ENCODE measurements at places on chromosomes 5 and 9.

- DNase-seq: no peak
Measured at GRCh38 chr5:124342986-124343385, 403.5 kb downstream of the ZNF608 start.

GRCh38 chr9:94808926-94809700, 82.6 kb downstream of the AOPEP start:
- DNase-seq: no peak

DNA sequence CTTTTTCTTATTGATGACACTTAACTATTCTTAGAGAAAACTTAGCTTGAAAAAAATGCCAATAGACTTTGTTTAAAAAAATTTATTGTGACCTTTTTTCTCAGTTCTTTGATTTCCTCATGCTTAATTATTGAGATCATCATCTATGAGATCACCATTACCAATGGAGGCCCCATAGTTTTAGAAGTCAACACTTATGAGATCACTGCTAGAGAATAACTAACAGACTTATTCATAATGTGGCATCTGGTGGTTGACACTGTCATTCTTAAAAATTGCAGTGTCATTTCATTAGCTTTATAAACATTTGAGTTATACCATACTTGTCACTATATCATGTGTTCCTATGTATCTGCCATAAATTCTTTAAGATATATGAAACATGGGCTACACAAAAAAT, 14.9 kb upstream of the FEM1C start:
- DNase-seq: no peak

GRCh38 chr9:134617836-134618162, 23.8 kb upstream of the COL5A1 start:
- no peak for DNase-seq

DNA sequence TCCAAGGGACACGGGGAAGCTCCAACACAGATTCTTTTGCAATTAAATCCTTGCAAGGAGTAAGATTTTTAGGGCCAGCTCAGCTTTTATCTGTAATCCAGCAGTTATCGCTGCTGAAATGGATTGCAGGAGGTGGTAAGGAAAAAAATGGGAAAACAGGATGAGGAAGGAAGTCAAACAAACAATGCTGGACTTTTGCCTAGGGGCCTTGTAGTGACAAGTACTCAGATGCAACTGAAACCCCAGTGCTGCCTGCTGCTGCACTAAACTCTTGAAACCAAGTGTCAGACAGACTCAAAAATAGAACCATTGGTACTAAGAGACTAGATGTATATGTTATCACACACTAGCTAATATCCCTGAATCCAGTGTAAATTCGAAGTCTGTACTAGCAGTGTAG, 309.2 kb downstream of the CTNND2 start:
- no peak for DNase-seq
